ENCODE measurements at places on chromosomes 5 and 9. TPM values are rescaled to one million over a fixed set of nuclear protein-coding genes. Genes with fewer than 3 reads are reported as not detected.

Gene IGFBPL1
- total RNA-seq = 2.8 TPM

Gene ANXA2R
- total RNA-seq = 0.63 TPM

Gene SPATA31E1
- total RNA-seq = not detected

Gene NDST1
- total RNA-seq = 81.4 TPM

Gene ACOT12
- not detected for total RNA-seq

Gene SPATA31A3
- not detected for total RNA-seq

Measured in right atrium auricular region (tissue), 2 donors.